ENCODE measurements at places on chromosomes 1 and 21. TPM values are rescaled to one million over a fixed set of nuclear protein-coding genes. Genes with fewer than 3 reads are reported as not detected.

The THAP3 gene
- 24.6 TPM for total RNA-seq

The TRIM46 gene
- total RNA-seq = 5.2 TPM

The RCSD1 gene
- 0.13 TPM for total RNA-seq

The PRAMEF15 gene
- not detected for total RNA-seq

The SLC25A34 gene
- total RNA-seq = 0.73 TPM

The KCNJ10 gene
- total RNA-seq = not detected

The DAB1 gene
- total RNA-seq = 0.07 TPM

The OLIG2 gene
- not detected for total RNA-seq

The ZNF648 gene
- total RNA-seq = not detected

The C1QC gene
- total RNA-seq = not detected

The GSTM1 gene
- total RNA-seq = not detected

The HMGCL gene
- total RNA-seq = 53.0 TPM

The SYTL1 gene
- 0.07 TPM for total RNA-seq

The RGS18 gene
- 0.07 TPM for total RNA-seq

The MYCL gene
- 0.33 TPM for total RNA-seq

All from smooth muscle cell of the pulmonary artery (primary cell).